CD4-positive, alpha-beta T cell (primary cell): ENCODE measurements at places on chromosomes 6 and 20. TPM values are rescaled to one million over a fixed set of nuclear protein-coding genes. Genes with fewer than 3 reads are reported as not detected.

DNA sequence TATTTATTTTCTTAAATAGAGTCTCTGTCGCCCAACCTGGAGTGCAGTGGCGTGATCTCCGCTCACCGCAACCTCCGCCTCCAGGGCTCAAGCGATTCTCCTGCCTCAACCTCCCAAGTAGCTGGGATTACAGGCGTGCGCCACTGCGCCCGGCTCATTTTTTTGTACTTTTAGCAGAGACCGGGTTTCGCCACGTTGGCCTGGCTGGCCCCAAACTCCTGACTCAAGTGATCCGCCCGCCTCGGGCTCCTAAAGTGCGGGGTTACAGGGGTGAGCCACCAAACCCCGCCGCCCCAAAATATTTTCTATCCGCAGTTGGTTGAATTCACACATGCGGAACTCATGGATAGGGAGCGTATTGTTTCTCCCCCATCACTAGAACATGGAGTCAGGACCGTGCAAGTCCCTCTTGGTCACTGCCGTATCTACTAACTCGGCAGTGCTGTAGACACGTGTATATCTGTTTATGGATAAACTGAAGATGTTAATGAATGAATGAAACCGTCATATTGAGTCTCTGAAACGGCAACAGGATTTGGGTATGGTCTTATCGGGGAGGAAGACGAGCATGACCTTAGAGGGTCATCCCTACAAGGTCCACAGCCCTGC, 904 bp downstream of the MKKS start:
- peaks cover 4% of the 10 kb centered on the region for H3K36me3 ChIP-seq
- H3K4me1 ChIP-seq, result peaks cover 19% of the 10 kb centered on the region
- H3K27ac ChIP-seq, result no peak overlapping the region
- no peaks in the 10 kb centered on the region for H3K27me3 ChIP-seq
- H3K4me3 ChIP-seq, result peak overlapping the region; percentile 69

MATN4 gene
- total RNA-seq, result not detected

- peak within 1 kb of the TSS; percentile 70 for H3K4me3 ChIP-seq
- H3K36me3 ChIP-seq, result no peaks in the 10 kb centered on the region
- peak; percentile 63 for DNase-seq
- no peaks in the 10 kb centered on the region for H3K27me3 ChIP-seq
Observed at GRCh38 chr20:63653041-63653973, at the start of gene STMN3. TSS of gene STMN3 (minus strand) at chr20:63653424. CDS start at chr20:63653345, 79 bp downstream.

- no peaks in the 10 kb centered on the region for H3K36me3 ChIP-seq
- no peak overlapping the region for H3K4me3 ChIP-seq
- no peaks in the 10 kb centered on the region for H3K4me1 ChIP-seq
- no peaks in the 10 kb centered on the region for H3K27me3 ChIP-seq
Observed at GRCh38 chr6:104591573-104592334, 268.0 kb downstream of the HACE1 start.

RPS6KA2 gene
- total RNA-seq, result 6.2 TPM

SLC22A1 gene
- total RNA-seq, result 0.14 TPM

GRCh38 chr6:92460133-92460532, 959.2 kb downstream of the EPHA7 start:
- H3K4me3 ChIP-seq, result no peak overlapping the region
- no peaks in the 10 kb centered on the region for H3K27me3 ChIP-seq
- no peak overlapping the region for H3K27ac ChIP-seq

- no peaks in the 10 kb centered on the region for H3K4me1 ChIP-seq
- no peak for DNase-seq
- no peak overlapping the region for H3K27ac ChIP-seq
Observed at GRCh38 chr20:891058-891705, 25.0 kb downstream of the ANGPT4 start.

- no peaks in the 10 kb centered on the region for H3K36me3 ChIP-seq
- no peaks in the 10 kb centered on the region for H3K4me1 ChIP-seq
- no peak for DNase-seq
- H3K4me3 ChIP-seq, result no peak overlapping the region
Observed at GRCh38 chr6:3513416-3513815, 56.6 kb upstream of the SLC22A23 start.
